ENCODE measurements at places on chromosomes 5 and 9.

GRCh38 chr5:155466851-155467250, 453.3 kb downstream of the KIF4B start:
- no peak for DNase-seq

DNA sequence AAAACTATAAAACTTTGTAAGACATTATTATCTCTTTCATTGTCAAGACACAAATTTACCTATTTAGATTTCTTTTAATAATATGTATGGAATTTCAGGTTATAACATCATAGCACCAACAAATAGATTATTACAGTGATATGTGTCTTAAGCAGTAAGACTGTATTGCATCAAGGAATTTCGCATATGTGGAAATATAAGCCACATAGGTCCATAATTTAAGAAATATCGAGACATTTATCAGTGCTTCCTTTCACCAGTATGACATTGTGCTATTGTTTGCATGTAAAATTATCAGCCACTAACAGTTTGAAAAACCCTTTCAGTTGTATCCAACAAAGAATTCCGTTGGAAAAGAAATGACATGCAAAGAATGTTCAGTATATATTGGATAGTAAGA, 186.7 kb upstream of the RASA1 start:
- no peak for DNase-seq

GRCh38 chr9:76866689-76867088, 39.2 kb downstream of the PRUNE2 start:
- no peak for DNase-seq

- no peak for DNase-seq
Measured at GRCh38 chr9:122402403-122402871, 31.6 kb downstream of the PTGS1 start.

DNA sequence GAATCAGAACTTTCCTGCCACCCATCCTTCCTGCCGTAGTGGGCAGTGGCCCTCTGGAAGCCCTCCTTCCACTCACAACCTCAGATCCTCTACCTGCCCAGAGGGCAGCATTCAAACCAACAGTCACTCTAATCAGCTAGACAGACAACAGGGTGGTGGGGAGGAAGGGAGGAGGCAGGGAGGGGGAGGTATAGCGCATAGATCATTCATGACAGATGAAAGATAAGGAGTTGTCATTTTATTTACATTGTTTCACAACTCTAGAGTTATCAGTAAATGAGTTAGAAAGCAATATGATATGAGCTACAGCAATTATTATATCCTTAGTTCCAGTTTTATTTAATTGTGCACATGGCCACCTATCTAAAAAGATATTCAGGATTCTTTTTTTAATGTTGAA, 852 bp downstream of the IL9 start:
- no peak for DNase-seq

DNA sequence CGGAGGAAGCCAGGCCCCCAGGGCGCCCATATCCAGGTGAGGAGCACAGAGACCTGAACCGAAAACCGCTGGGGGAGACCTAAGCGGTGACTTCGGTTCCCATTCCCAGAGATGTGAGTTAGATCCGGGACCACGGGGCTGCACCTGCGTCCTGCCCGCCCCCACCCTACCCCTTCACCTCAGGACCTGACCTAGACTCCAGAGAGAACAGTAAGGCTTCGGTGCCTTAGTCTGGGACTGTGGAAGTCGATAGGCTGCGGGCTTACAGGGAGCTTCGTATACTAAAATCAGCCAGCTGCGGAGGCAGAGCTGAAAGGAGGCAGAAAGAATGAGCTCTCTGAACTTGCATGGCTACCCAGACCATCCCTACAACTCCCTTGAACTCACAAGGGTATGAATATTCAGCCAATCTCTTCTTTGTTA, 518 bp upstream of the FAM13B start:
- DNase-seq = no peak

GRCh38 chr5:430214-430925, 12.6 kb upstream of the EXOC3 start:
- DNase-seq = peak; percentile 33

GRCh38 chr5:170488570-170488969, 15.2 kb upstream of the KCNIP1 start:
- no peak for DNase-seq

GRCh38 chr9:8434621-8435020, 635.0 kb upstream of the DMAC1 start:
- DNase-seq = no peak

DNA sequence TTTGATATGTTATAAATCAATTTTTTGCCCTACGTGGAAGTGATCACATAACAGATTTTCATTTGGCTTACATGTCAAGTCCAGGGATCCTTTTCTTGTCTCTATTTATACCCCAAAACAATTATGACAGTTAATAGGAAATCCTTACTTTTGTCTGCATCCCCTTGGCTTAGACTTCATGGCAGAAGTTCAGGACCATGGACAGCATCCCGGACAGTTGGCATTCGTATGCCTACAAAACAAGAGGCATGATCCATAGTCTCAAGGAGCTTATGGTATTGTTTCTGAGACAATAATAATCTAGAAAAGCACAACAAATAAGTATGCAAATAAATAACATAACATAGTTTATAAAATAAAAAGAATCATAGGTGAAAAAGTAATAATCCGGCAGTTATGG, 214.3 kb upstream of the GRIA1 start:
- DNase-seq = no peak

DNA sequence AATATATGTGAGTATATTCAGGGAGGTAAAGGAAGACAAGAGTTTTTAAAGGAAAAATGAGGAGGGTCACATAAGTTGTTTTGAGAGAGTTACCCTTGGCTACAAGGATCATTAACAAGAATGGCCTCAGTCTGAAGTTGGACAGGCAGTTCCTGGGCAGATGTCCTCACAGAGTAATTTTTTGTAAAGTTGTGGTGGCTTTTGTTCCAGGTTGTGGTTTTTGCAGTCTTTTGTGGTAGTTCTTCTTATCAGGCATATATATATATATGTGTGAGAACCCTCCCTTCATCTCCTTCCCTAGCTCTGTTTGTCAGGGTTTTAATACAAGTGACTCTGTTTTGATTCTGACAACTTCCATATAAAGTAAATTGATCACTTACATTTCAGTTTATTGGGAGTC, 60.0 kb downstream of the CSNK1G3 start:
- no peak for DNase-seq

DNA sequence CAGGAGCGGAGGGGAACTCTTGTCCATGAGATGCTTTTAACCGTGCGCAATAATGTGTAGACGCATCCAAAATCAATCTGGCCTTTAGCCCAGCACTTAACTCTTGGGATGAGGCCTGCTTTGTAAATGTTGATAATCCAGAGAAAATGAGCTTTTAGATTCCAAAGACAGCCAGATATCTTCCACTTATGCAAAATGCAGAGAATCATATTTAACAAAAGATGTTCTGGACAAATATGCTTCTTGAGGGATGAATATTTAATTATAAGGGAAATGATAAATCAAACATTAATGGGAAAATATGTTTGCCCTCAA, 5.6 kb downstream of the S1PR3 start:
- DNase-seq = no peak

GRCh38 chr9:108444400-108445358, 411.1 kb downstream of the ACTL7B start:
- DNase-seq = no peak

DNA sequence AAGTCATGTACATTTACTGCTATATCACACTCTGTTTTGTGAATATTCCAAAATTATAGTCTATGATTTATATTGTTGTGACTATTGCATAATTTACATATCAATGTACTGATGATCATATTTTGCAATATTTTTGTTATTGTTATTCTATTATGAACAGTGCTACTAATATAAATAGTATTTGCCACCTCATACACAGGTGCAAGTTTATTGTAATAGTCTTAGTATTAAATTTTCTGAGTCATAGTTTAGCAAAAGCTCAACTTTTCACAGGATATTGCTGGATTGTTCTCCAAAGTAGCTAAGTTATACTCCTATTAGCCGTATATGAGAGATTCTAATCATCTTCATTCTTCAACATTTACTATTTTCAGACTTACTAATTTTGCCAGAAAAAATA, 124.7 kb downstream of the TMC1 start:
- DNase-seq = no peak

DNA sequence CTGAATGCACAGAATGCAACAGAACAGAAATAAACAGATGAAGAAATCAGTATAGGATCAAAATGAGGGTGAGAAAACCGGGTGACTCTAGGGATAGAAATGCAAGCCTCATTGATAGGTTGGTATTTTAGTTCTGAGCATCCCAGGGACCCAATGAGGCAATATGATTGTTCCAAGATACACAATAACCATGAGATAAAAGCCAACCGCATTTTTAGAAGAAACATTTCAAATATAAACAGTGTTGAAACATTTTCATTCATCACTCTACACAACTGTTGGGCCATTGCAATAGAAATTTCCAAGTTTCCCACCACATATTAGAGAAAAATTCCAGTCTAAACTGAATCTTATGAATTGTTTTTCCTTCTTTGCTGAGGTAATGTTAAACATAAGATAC, 452.3 kb upstream of the PTGER4 start:
- no peak for DNase-seq

DNA sequence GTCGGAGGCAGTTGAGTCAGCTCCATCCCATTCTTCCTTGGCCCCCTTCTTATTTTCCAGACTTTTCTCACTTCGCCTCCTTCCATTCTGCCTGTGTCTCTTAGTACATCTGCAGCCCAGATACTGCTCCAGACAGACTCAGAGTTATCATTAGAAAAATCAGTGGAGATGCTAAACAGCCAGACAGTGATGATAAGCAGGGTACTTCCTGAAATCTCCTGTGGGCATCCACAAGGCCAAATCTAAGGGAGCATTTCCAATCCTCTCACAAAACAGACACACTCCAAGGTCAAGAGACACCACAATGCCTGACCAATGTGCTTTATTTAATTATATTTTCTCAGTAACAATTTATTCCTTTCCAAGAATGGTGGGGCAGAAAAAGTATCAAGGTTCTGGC, 14.5 kb upstream of the RLN1 start:
- DNase-seq = no peak

- no peak for DNase-seq
Measured at GRCh38 chr5:58774937-58775336, 192.1 kb downstream of the RAB3C start.

DNA sequence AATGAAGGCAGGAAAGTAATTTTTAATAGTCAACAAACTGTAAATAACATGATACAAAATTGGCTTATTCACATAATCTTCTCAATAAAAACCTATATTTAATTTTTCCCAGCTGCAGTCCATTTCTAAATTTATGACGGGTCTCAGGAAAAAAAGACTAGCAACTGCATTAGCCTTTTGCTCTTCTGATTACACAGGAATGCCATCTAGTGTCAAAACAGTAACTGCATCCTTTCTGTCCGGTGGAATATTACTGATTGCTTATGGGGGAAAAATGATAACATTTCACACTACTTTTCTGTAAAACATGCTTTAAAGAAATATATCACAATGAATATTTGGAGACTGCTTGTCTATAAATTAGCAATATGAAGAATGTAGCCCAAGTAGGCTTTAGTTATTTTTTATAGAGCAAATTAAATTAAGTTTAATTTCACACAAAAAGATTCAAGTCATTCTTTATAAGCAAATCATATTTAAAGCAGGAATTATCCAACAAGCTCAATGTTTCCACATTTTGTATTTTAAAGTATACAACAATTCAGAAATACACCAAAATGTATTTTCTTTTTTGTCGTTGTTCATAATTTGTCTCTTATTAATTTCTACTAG, 534.7 kb downstream of the CDH10 start:
- DNase-seq = no peak

Measured in activated naive CD4-positive, alpha-beta T cell treated with anti-CD3 and anti-CD28 coated beads, Interleukin-2, amount 50 U/mL, for 72 hours (primary cell).